Fibroblast of skin of back (primary cell): ENCODE measurements at places on chromosomes 2 and 18.

GRCh38 chr2:100105678-100106054 lies 36.7 kb downstream of the AFF3 start:
- DNase-seq = no peak

GRCh38 chr2:31271851-31272267 lies 37.9 kb downstream of the EHD3 start:
- DNase-seq = peak; percentile 54

DNA sequence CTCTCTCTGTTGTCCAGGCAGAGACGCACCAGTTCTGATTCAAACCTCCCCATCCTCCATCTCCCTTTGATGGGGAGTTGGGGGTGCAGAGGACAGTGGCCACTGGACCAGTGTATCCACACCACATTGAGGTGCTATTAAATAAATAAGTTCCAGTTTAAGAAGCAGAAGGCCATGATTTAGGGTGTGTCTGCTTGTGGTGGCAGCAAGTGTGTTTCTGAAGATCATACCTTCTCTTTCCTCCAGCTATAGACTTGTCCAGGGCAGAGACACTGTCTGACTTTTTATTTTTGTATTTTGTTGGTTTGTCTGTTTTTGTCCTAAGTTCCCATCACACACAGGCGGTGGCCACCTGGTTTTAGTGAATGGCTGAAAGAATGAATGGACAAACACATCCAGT lies 16.5 kb upstream of the INO80C start:
- no peak for DNase-seq

GRCh38 chr2:10235909-10236550 lies 66.7 kb upstream of the HPCAL1 start:
- DNase-seq = no peak

DNA sequence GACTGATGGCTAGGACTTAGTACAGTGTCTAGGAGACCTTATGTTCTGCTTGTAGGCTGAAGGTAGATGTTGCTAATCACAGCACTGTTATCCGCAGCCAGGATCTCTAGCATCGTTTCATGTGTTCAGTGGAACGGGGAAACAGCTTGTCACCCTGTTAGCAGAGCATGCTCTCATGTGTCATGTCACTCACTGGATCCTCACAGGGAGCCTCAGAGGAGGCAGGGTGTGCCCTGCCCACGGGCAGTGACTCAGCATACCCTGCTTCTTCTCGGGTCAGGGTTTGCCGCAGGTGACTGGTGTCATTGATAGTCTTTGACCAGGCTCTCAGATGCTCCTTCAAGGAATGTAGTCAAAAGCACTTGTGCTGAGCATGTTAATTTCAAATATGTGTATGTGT lies 44.4 kb downstream of the RPIA start:
- DNase-seq = peak; percentile 5

GRCh38 chr18:74040459-74041332 lies 106.9 kb downstream of the FBXO15 start:
- peak; percentile 5 for DNase-seq

GRCh38 chr2:28338831-28339321 lies 53.8 kb upstream of the FOSL2 start:
- DNase-seq = no peak

- peak; percentile 63 for DNase-seq
Measured at GRCh38 chr18:10094154-10094553, 180.3 kb downstream of the VAPA start.

DNA sequence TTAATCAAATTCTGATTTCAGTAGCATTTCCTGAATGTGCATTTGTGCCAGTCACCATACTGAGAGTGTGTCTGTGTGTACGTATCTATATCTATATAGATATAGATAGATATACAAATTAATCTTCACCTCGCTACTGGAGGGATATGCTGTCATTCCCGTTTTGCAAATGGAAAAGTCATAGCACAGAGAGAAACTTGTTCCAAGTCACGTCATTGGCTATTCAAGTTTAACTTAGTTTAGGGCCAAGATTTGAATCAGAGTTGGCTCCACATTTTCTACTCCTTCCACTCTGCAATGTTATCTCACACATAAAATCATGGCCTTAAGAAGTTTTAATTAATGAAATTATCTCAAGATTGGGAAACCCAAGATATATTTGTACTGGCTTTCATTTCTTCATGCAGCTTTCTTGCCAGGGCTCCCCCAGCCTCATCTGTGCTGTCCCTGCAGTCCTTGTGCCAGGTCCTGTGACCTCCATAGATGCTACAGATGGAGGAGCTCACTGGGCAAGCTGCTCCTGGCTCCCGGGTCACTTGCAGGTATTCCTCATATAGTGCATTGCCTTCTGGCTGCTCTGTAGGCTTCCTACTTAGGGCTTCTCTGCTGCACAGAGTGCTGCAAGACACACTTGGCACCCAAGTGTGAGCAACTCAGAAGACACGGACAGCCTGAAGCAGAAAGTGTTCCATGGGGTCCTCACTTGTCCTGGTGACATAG lies 245.8 kb downstream of the KCNS3 start:
- no peak for DNase-seq

DNA sequence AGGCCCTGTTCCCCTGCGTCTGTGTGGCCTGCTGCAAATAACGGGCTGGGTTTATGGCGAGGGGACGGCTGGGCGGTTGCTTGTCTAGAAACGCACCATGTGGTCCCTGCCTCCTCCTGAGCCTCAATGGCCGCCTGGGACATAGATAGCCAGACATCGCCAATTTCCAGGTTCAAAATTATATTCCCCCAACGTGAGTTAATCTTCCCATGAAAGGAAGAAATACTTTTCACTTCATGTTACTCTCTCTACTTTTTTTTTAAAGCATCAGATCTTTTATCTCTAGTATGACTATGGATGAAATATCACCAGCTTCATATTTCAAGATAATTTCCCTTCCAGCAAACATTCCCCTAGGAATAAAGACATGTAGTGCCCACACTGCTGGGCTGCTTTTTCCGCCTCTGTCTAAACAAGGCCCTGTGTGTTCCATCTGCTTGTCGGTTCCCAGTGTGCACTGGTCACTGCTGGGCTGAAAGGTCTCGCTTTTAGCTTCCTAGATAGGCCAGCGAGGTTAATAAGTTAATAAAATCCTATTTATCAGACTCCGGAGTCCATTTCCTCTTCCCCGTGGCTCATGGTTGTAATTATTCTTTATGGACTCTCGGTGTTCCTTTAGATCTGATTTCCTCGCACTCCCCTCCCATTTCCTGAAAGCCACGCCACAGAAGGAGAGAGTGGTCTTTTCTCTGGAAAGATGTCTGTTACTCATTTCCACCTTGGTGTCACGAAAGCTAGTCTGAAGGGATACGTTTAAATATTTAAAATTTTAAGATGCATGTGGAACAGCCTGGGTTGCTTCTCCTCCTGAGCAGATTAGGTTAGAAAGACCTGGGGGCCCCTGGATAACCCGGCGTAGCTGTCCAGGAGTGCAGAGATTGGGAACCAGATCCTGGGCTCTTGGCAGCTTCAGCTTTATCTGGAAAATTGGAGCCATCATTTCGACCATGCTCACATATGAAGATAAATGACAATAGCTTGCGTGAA lies 196.6 kb upstream of the COPS8 start:
- peak; percentile 26 for DNase-seq

GRCh38 chr2:227881866-227882517 lies 10.6 kb downstream of the DAW1 start:
- no peak for DNase-seq

DNA sequence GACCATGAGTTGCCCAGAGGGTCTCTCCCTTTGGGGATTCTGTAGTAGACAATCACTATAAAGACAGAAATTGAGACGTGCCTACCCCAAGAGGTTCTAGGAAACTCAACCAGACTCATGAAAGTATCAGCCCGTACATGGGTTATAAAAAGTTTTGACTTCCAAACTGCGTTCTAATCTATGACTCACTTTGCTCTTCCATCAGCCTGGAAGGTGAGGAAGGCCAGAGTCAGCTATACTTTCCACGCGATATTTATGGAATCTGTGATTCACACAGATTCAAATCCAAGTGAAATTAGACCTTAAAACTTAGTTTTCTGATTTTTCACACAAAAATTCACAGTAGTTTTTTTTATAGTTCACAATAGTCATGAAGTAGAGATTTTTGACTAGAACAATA lies 7.7 kb upstream of the LYPD1 start:
- peak; percentile 82 for DNase-seq

DNA sequence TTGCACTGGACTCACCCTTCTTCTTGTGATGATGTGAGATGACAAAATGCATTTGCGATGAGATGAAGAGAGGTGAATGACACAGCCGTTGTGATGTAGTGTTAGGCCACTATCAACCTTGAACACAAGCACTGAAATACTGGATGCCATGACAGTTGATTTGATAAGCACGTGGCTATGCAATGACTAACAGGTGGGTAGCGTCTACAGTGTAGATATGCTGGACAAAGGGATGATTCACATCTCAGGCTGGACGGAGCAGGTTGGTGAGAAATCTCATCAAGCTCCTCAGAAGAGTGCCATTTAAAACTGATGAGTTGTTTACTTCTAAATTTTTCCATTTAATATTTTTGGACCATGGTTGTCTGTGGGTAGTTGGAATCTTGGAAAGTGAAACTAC lies 375.8 kb upstream of the LYPD1 start:
- no peak for DNase-seq

DNA sequence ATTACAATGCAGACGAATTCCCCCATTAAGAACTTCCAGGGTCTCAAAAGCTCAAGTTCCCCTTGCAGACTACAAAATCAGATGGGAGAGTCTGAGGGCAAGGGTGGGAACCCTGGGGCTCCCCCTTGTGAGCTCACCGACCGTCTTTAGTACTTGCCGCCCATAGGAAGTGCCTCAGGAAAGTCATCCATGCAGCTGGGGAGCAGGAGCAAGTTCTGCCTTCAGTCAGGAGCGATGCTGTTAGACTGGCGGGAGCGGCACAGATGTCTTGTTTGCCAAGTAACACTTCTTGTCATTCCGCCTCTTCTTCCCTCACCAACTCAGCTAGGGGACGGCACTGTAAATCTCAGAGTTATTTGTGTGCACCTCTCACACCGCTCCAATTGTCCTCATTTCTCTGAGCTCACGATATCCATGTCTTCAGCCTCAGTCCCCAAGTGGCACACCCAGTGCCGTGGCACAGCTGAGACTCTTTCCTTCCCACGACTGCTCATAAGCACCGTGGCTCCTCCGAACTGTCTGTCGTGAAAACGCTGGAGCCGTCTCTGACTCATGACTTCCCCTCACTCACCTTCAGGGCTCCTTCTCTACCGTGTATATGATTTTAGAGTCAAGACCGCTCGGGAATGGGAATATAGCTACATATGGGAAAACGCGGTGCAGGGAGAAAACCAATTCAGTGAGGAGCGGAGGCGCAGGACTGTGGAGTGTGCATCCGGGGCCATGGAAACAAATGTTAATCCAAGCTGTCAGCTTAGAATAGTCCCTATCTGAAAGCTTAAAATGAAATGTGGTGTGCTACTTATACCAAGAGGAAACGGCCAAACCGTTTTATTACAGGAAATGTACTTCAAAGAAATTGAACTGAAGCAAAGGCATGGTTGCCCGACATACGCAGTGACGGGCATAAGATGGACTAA lies 34.0 kb downstream of the UXS1 start:
- no peak for DNase-seq

- no peak for DNase-seq
Measured at GRCh38 chr2:178859730-178860129, 52.5 kb upstream of the TTN start.

- no peak for DNase-seq
Measured at GRCh38 chr2:37793004-37793403, 121.6 kb upstream of the CDC42EP3 start.

GRCh38 chr2:9390991-9391390 lies 32.3 kb downstream of the ITGB1BP1 start:
- DNase-seq = no peak

DNA sequence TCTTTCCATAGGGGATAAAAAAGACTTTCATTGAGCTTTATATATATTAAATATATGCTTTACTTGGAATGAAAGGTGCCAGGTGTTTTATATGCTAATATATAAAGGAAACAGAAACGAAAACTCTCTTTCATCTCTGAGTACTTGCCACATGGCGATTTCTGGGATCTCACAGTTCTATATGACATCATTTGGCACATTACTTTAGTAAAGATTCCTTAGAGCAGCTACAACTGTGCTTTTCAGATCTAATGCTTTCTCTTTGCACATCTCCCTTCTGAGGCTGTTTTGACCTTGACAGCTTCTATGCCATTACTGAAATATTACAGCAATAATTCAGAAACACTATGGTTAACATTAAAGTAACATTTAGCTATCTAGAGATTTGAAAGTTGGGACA lies 1082.9 kb upstream of the CDH2 start:
- no peak for DNase-seq

DNA sequence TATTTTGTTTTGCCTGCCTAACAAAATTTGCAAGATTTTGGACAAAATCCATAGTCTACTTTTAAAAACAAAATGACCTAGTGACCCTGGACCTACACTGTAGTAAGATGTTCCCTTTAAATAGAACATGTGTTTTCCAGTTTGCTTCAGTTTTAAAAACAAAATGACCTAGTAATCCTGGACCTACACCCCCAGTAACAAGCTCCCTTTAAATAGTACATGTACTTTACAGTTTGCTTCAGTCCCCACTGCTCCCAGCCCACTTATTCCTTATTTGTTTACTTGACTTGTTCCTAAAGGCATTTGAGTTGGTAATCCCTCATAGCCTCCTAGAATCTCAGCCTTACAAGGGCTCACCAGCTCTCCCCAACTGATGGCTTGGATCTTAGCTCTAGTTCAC lies 34.5 kb upstream of the HTR2B start:
- DNase-seq = no peak

DNA sequence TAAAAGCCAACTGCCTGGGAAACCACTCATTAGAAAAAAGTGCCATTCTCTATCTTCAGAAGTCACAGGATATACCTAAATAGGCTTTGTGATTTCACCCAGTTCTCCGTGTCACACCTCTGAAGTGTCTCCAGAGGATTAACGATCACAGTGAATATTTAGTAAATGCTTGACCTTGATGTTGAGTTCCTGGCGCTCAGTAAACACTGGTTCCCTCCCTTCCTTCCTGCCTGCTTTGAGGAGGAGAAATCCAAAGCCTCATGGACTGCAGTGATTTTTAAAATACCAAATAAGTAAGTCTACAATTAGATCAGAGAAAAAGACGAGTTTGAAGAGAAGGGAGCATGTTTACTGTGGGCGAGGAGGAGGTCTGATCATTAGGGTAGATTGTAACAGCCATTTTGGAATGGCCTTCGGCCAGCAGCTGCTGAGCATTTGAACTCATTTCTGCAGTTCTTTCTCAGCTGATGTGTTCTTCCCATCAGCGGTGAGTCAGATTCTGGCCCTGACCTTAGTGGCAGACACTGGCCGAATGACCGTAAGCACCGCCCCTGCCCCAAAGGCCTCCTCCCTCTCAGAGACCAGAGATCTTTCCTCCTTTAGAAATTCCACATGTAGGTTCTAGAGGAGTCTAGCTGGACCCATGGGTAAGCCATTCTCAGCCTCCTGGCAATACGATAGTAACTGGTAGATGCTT lies 62.1 kb upstream of the SLC16A14 start:
- no peak for DNase-seq

DNA sequence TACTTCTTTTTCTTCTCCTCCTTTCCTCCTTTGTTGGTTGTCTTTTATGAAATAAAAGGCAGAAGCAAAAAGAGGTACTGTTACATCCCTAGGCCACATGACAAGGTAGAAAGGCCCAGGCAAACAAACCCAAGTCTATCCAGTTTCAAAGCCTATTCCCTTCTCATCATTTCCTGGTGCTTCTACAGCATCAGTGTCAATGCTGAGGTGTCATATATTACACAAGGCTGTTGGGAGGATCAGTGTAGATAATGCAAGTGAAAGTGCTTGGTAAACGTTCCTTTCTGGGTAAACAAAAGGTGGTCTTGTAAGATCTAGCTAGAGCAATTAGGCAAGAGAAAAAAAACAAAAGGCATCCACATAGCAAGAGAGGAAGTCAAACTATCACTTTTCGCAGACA lies 64.9 kb downstream of the EVA1A start:
- DNase-seq = no peak

- no peak for DNase-seq
Measured at GRCh38 chr18:11106894-11107293, 42.5 kb downstream of the PIEZO2 start.
